Activated naive CD4-positive, alpha-beta T cell treated with anti-CD3 and anti-CD28 coated beads, Interleukin-2, amount 50 U/mL, for 72 hours (primary cell): ENCODE measurements at places on chromosomes 6 and 20.

GRCh38 chr6:30735668-30736314, 6.7 kb downstream of the FLOT1 start:
- DNase-seq: no peak

DNA sequence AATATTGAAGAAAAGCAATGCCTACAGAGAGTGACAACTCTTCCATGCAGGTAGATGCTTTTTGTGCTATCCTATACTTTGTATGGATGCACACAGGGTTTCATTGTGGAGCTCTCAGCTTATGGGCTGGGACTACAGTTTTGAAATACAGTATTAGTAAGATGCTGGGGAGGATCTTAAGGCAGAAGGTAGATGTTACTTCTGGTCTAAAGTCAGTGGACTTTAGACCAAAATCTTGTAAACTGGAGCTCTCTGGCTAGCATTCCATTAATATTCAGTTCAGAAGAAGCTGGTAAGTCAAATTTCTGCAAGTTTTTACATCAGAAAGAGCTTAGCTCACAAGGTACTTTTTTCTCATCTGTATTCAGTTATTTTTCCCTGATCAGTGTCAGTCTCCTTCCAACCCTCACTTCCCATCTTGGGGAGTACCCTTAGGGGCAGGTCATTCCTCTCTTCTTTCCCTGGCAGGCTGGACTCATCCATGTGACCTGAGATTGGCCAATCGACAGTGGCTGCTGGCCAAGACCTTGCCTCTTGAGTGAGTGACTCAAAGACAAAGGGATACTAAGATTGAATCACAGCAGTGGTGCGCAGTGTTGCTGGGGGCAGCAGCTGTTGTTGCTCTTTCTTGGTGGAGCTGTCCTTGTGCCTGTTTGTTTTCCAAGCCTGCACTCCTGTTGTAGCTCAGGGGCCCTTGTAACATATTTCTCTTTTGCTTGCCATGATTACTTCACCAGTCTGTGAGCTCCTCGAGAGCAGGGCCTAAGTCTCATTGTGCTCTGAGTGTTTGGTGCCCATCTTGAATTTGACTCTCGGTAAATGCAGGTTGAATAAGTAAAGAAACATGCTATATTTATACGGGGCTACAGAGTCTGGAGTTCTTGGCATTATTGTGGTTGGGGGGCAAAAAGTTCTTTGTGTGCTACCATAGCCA, 2.8 kb upstream of the PHF20 start:
- DNase-seq: peak; percentile 82

DNA sequence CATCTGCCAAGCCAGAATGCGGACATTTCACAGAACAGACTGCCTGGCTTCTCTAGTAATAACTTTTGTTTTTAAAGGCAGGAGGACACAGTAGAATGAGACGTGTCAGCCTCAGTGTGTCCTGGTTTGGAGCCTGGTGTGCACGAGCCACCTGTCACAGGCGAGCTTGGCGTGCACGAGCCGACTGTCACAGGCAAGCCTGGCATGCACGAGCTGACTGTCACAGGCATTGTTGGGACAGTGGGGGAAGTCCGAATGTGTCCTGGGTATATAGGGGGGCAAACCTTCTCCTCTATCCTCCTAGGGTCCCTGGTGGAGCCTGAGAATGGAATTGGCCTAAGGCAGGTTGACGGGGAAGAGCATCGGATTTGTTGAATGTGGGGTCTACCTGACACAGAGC, 7.5 kb downstream of the KIF25 start:
- DNase-seq: no peak

- no peak for DNase-seq
Observed at GRCh38 chr6:43634702-43635303, 837 bp upstream of the MAD2L1BP start.

- no peak for DNase-seq
Observed at GRCh38 chr6:43927532-43928210, 157.7 kb downstream of the VEGFA start.

- no peak for DNase-seq
Observed at GRCh38 chr6:47992809-47993208, 118.2 kb downstream of the PTCHD4 start.

- DNase-seq: no peak
Observed at GRCh38 chr6:64538722-64539121, 903.1 kb downstream of the PHF3 start.

DNA sequence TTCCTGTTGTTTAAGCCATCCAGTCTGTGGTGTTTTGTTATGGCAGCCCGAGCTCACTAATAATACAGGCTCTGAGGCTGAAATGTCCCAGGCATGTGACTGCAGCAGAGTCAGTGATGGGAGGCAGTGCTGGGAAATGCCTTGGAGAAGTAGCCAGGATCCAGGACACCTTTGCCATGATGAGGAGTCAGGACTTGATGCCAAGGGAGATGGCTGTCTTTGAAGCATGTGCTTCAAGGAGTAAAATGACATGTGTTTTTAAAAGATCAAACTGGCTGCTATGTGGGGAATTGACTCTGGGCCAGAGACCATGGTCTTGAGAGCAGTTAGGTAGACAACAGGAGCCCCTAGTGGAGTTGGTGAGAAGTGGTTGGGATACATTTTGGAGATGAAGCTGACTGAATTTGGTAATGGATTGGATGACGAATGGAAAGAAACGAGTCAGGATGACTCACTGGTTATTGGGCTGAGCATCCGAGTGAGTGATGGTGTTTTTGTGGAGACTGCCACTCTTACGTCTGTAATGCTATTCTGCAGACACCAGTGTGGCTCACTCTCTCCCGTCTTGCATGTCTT, 322.2 kb downstream of the PLCB1 start:
- DNase-seq: no peak
